CD4-positive, CD25-positive, alpha-beta regulatory T cell (primary cell): ENCODE measurements at places on chromosomes 1 and 21.
A peak's percentile ranks its signal among the peaks of the same experiment; 100 is the strongest.

GRCh38 chr1:96087719-96088118 is 633.9 kb upstream of the PTBP2 start:
- DNase-seq = no peak

- DNase-seq = no peak
Observed at GRCh38 chr1:11576109-11576875, 77.9 kb downstream of the FBXO2 start.

GRCh38 chr1:109243221-109243620 is 6.1 kb upstream of the CELSR2 start:
- no peak for DNase-seq

DNA sequence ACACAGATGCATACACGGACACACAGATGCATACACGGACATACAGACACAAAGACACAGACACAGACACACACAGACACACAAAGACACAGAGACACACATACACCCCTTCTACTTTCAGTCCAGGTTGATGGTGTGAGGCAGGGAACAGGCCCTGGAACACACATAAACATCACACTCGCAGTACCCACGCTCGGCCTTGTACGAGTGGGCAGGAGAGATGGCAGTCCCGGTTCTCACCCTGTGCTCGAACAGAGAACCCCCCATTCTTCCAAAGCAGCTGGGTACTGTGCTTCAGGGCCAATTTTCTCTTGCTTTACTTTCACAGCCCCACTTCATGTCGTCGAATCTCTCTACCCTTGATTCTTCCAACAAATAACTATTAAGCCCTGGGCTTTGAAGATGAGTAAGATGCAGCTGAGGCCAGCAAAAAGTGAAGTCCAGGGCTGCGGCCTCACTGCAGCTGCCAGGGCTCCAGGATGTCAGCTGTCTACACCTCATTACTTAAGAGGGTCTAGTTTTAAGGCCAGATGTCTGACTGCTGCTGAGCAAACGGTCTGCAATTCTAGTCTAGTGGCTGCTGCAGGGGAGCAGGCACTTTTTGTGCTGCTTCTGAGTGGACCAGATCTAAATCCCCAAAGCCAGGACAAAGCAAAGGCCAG is 90.1 kb downstream of the PGBD5 start:
- no peak for DNase-seq

DNA sequence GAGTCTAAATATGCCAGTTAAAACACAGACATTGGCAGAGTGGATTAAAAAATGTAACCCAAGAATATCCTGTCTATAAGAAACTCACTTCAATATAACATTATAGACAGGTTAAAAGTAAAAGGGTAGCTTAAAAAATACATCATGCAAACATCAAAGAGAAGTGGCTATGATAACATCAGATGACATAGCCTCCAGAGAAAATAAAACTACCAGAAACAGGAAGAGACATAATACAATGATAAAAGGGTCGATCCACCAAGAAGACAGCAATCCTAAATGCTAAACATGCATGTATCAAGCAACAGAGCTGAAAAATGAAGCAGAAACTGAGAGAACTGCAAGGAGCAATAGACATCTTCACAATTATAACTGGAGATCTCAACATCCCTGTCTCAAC is 190.2 kb upstream of the NR5A2 start:
- DNase-seq = no peak

DNA sequence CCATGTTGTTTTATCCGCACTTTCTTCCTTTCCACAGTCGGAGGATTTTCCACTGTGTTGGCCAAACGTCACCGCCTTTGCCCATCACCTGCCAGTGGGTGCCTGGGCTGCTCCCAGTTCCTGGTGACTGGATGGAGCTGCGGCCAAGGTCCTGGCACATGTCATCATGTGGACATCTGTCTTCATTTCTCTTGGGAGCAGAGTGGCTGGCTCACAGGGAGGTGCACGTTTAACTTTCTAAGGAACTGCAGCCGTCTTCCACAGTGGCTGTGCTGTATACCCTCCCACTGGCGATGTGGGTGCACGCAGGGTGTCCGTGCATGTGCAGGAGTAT is 19.5 kb upstream of the RNF223 start:
- no peak for DNase-seq

DNA sequence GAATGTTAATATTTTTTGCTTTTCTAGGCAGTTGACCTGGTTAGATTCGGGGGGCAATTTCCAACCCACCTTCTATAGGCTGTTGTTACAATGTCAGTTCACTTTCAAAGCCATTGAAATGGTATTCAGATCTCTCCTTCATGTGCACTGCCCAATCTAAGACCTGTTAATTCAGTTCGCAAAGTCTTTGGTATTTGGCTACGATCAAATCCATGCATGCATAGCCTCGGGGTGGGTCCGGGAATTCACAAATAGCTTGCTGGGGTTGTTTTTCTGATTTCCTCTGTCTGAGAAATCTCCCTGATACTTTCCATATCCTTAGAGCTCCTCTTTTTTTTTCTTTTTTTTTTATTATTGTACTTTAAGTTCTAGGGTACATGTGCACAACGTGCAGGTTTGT is 252.6 kb upstream of the SPAG17 start:
- no peak for DNase-seq

- DNase-seq = no peak
Observed at GRCh38 chr1:95685081-95685480, 451.1 kb downstream of the RWDD3 start.

GRCh38 chr1:199550199-199551065 is 477.1 kb upstream of the NR5A2 start:
- DNase-seq = no peak

- DNase-seq = peak; percentile 47
Observed at GRCh38 chr1:151989211-151989862, 4.3 kb downstream of the S100A10 start.

DNA sequence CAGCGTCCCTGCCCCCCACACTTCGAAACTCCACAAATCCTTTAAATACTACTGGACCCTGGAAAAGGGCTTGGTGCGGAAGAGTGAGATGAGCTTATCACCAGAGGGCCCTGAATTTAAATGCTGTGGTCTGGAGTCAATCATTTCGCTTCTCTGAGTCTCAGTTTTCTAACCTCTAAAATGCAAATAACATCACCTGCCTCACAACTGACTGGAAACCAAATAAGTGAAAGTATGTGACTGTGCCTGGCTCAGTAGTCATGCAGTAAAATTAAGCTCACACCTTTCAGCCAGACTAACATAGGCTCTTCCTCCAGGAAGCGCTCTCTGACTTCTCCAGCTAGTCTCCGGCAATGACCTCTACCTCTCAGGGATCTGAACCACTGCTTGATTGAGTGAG is 4.2 kb downstream of the GJA4 start:
- DNase-seq = no peak

- no peak for DNase-seq
Observed at GRCh38 chr1:78424720-78425119, 66.1 kb upstream of the PTGFR start.

DNA sequence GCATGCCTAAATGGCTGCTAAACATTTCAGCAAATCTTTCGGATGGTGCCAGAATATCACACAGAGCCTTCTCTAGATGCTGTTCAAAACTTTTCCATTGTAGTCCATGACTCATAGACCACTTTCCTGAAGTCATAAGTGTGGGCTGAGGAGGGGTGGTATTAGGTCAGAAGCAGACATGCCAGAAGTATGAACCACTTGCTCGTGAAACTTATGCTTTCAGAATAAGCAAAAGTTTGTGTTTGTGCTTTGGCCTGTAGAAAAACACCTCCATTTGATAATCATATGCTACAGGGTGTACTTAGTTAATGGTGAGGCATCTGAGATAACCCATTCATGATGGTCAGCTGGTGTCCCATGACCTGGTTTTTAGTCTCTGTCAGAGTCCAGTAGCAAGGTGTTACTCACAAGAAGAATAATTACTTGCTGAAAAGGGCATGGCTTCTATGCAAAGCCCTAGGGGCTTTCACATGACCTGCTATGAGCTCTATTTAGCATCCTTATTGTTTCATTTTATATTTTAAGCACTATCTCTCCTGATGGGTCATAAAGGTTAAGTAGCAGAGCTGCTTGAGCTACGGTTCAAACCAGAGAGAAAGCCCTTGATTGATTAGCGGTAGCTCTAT is 183.1 kb upstream of the IVNS1ABP start:
- no peak for DNase-seq

DNA sequence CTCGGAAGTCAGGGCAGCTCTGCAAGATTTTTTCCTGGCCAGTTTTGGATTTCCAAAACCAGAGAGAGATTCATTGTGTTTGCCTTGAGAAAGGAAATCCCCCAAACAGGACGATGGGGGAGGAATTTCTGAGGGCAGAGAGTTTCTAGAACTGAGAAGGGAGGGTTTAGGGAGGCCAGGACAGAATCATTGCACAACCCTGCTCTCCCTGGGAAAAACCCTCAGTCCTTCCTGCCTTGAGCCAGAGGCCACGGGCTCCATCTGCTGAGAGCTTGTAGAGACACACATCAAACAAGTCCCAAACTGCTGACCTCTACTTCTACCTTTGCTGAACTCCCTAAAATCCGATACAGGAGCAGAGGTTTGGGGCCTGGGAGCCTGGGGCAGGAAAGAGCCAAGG is 99.7 kb downstream of the NMNAT2 start:
- DNase-seq = no peak

DNA sequence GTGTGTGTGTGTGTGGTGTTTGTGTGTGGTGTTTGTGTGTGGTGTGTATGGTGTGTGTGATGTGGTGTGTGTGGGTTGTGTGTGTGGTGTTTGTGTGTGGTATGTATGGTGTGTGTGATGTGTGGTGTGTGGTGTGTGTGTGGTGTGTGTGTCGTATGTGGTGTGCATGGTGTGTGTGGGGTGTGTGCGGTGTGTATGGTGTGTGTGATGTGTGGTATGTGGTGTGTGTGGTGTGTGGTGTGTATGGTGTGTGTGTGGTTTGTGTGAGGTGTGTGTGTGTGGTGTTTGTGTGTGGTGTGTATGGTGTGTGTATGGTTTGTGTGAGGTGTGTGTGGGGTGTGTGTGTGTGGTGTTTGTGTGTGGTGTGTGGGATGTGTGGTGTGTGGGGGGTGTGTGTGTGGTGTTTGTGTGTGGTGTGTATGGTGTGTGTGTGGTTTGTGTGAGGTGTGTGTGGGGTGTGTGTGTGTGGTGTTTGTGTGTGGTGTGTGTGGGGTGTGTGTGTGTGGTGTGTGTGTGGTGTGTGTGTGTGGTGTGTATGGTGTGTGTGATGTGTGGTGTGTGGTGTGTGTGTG is 106.2 kb upstream of the ADAR start:
- peak; percentile 15 for DNase-seq

DNA sequence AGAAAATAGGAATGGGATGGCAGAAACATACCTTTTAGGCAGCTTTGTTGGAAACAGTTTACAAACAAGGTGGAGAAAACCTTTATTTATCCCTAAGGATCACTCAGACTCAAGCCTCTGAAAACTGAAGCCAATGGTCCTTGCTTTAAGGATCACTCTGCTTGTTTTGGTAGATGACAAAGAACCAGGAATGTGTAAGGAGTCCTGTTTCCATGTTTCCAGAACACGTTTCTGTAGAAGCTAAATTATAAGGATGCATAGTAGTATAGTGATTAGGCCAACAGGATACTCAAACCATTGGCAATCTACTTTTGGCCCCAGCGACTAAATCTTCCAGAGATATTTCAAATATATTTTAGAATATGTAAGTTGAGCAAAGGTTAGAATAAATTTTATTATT is 149.1 kb upstream of the HP1BP3 start:
- DNase-seq = no peak

GRCh38 chr1:245110406-245110805 is 44.4 kb upstream of the KIF26B start:
- no peak for DNase-seq

GRCh38 chr1:162561037-162561615 is 396 bp upstream of the UAP1 start:
- DNase-seq = peak; percentile 98

GRCh38 chr21:45894450-45894825 is 87.1 kb upstream of the COL6A1 start:
- no peak for DNase-seq

GRCh38 chr1:44250068-44250781 is 37.0 kb downstream of the DMAP1 start:
- DNase-seq = no peak

GRCh38 chr1:155622191-155622590 is 12.2 kb downstream of the MSTO1 start:
- no peak for DNase-seq

- no peak for DNase-seq
Observed at GRCh38 chr1:1304331-1305299, 3.1 kb downstream of the ACAP3 start.

- no peak for DNase-seq
Observed at GRCh38 chr21:26800970-26801431, 44.2 kb downstream of the ADAMTS1 start.

DNA sequence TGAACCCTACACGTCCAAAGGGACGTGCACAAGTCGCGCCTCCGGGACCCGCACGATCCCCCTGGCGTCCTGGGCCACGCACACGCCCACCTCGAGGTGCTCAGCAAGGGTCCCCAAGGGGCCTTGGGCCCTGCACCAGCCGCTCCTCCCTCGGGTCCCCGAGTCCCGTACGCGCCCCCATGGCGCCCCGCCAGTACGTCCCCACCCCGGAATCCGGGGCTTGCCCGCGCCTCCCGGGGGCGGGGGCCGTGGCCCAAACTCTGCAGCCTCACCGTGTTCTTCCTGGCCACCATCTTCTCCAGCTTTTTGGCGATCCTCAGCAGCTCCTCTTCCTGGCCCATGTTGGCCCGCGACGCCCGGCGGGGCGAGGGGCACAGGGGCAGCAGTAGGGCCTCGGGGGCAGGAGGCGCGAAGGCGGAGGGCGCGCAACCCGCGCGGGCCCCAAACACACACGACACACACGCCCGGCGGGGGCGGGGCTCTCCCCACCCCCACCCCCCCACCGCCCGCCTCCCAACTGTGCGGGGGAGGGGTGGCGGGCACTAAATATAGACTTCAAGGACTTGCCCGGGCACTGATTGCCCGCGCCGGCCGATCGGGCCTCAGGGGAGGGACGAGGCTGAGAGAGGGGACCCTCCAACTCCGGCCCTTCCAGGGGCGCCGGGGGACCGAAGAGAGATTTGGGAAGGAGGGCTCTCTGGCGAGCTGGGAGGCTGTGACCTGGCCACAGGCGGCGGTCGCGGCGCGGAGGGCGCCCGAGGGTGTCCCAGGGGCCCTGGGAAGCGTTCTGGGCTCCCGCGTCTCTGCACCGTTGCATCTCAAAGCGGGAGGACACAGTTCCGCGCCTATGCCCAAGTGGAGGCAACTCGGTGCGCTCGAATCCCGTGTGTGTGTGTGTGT is at the start of gene TCEA3:
Gene TCEA3 (minus strand): TSS at position 456 of the 900 bp plus-strand sequence. CDS start 115 bp downstream, at position 341.
- peak; percentile 37 for DNase-seq

DNA sequence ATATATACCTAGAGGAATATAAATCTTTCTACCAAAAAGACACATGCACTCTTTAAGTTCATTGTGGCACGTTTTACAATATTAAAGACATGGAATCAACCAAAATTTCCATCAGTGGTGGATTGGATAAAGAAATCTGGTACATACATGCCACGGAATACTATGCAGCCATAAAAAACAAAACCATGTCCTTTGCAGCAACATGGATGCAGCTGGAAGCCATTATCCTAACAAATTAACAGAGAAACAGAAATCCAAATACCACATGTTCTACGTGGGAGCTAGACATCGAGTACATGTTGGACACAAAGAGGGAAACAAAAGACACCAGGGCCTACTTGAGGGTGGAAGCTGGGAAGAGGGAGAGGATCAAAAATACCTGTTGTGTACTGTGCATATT is 33.0 kb upstream of the B3GALT2 start:
- DNase-seq = no peak
